ENCODE measurements at places on chromosomes 3 and 15.

DNA sequence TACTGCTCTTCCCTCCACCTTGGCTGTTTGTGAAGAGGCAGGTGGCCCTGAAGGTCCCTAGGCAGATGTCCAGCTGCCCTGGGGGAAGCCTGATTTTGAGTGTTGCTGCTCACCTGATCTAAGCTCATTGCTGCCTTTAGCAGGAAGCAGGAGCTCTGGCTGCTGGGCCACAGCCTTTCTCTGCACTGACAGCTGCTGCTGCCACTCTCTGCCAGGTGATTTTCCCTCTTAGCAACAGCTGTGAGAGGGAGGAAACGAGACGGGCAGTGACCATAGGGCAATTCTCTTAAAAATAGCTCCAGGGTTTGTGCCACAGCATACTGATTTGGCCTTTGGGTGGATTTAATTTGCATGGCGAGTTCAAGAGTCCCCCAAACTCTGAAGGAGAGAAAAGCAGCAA, 415.8 kb upstream of the SEMA6D start:
- DNase-seq: no peak

DNA sequence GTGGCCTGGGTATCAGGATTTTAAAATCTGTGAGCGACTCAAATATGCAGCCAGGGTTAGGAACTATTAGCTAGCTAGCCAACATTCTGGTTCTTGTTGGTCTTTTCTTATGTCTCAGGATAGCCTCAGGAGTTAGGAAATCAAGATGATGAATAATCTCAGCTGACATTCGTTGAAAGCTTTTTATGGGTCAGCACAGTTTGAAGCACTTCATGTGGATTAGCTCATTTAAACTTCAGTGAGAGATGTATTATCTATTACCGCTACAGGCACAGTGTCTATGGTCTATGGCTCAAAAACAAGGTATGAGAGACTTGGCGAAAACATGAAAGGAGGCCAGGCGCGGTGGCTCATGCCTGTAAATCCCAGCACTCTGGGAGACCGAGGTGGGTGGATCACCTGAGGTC, 187.5 kb upstream of the THRB start:
- DNase-seq: no peak

GRCh38 chr3:84440291-84440690, 518.5 kb upstream of the CADM2 start:
- DNase-seq: peak; percentile 4

GRCh38 chr3:46191730-46192129, 16.4 kb downstream of the CCR1 start:
- DNase-seq: no peak

GRCh38 chr3:52777959-52778805, 783 bp downstream of the ITIH1 start:
- no peak for DNase-seq

- no peak for DNase-seq
Observed at GRCh38 chr3:104687362-104687761, 679.3 kb upstream of the ALCAM start.

All from neural crest cell (in vitro differentiated cells).